ENCODE measurements at places on chromosomes 12 and 14. TPM values are rescaled to one million over a fixed set of nuclear protein-coding genes. Genes with fewer than 3 reads are reported as not detected.

ISCU gene
- total RNA-seq: 86.8 TPM

FOXM1 gene
- 73.9 TPM for total RNA-seq

GPR137C gene
- total RNA-seq: 0.45 TPM

- no peak for DNase-seq
- H3K27ac ChIP-seq: no peak overlapping the region
- no peaks in the 10 kb centered on the region for H3K36me3 ChIP-seq
- no peak overlapping the region for H3K4me3 ChIP-seq
Measured at GRCh38 chr14:96416292-96416691, 24.4 kb downstream of the AK7 start.

GRCh38 chr12:53939141-53940108 is 794 bp downstream of the HOXC13 start:
- H3K27ac ChIP-seq: no peak overlapping the region
- H3K4me1 ChIP-seq: no peaks in the 10 kb centered on the region
- H3K36me3 ChIP-seq: no peaks in the 10 kb centered on the region
- no peak for DNase-seq

GRCh38 chr14:34965912-34966311 is 16.9 kb upstream of the SRP54 start:
- peaks cover 3% of the 10 kb centered on the region for H3K4me1 ChIP-seq
- no peak overlapping the region for H3K4me3 ChIP-seq

DNA sequence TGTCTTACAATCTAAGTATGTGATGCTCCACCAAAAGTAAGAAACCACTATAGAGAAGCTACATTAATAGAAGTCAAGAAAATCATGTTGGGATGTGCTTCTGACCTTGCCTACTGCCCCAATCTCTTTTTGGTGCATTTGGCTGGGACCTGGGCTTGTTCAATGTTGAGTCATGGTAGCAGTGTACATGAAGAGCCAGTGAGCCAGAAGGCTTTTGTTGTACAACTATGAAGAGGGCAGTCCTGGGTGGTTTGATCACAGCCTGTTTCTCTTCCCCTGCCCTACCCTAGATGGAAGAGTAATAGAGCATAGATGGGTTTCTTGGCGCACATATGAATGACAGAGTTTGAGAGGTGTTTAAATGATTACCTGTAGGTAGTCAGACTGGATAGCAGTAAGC is 56.4 kb downstream of the UBR7 start:
- DNase-seq: no peak
- no peak overlapping the region for H3K4me3 ChIP-seq
- no peaks in the 10 kb centered on the region for H3K27me3 ChIP-seq
- peak overlapping the region; percentile 38 for H3K27ac ChIP-seq
- H3K4me1 ChIP-seq: peaks cover 13% of the 10 kb centered on the region

DNA sequence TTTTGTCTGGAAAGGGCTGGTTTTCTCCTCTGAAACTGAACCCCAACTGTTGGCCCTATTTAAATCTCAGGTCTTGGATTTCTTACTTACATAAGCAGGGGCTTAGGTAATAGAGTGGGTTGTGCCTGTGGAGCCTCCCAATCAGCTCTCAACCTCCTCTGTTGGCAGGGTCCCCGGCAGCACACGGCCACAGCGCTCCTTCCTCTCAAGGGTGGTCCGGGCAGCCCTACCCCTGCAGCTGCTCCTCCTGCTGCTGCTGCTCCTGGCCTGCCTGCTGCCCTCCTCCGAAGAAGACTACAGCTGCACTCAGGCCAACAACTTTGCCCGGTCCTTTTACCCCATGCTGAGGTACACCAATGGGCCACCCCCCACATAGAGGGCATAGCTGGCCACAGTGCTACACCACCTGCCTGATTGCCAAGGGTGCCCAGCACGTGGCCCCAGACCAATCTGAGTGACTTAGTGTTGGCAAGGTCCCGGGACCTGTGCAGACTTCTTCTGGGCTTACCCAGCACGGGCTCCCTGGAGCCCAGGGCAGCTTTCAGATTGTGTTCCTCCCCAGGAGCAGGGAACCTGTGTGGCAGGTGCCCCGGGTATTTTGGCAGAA is 68.9 kb downstream of the ESR2 start:
- DNase-seq: no peak
- H3K36me3 ChIP-seq: peaks cover 25% of the 10 kb centered on the region
- H3K4me1 ChIP-seq: peaks cover 3% of the 10 kb centered on the region
- no peaks in the 10 kb centered on the region for H3K27me3 ChIP-seq
- no peak overlapping the region for H3K4me3 ChIP-seq
- H3K27ac ChIP-seq: no peak overlapping the region

All from activated naive CD8-positive, alpha-beta T cell treated with anti-CD3 and anti-CD28 coated beads, Interleukin-2, amount 10 ng/mL, durations not matched to agents 7 days and 5 days (primary cell).